DMS79 treated with DMSO at 0.1 percent for 48 hours (cell line): ENCODE measurements at places on chromosomes 7 and 10.

GRCh38 chr10:42959833-42960232 is 117.0 kb upstream of the RET start:
- no peak for DNase-seq

GRCh38 chr10:61834519-61834918 is 67.0 kb upstream of the ARID5B start:
- no peak for DNase-seq

DNA sequence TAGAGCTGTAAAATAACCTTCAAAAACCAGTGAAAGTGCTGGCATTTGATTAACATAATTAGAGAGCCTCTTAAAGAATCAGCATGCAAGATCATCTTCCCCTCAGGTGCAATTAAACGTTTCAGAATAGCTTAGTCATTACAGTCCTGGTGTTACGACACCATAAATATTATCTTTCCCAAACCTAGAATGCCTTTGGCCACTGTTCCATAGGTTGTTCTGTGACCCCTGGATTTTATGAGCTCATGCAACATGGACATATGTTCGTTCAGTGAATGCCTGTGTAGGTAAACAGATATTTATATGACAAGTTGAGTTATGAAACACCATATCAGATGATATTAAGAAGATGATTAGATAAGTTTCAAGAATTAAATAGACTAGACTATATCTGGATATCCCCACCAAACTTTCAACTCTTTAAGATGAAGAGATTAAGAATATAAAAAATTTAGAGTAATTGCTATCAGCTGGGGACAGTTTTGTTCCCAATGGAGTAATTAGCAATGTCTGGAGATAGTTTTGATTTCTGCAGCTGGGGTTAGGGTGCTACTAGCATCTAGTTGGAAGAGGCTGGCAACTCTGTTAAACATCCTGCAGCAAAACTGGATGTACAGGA is 263.5 kb upstream of the DKK1 start:
- DNase-seq: no peak

- no peak for DNase-seq
Observed at GRCh38 chr7:80440883-80441282, 71.0 kb downstream of the GNAT3 start.

DNA sequence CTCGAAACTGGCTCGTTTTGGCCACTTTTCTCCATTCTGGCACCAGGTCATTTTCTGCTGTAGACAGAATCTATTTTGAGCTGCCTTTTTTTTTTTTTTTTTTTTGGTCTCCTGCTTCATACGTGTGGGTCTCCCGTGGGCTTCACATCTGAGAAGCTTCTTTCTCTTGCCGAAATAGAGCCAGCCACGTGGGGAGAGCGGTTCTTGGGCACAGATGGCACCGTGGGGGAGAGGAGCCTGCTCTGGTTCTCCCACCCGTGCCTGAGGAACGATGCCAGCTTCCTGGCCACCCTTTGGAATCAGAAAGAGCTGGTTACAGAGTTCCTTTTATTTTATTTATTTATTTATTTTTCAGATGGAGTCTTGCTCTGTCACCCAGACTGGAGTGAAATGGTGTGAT is 48.7 kb upstream of the OCM2 start:
- DNase-seq: no peak

DNA sequence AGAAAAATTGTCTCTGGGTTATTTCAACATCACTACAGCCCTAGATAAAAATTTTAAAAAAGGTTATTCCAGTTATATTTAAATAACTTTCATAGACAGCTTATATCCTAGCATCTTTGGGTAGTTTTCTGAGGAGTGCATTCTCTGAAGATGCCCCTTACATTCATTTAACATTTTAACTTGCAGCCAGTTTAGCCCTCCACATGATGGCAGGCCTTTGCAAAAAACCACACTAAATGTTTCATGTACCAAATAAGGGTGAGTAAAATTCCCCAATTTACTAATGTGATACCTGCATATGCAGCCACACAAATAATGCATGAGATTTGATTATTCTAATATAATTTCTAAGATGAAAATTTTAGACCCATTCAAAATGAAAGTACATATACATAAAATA is 108.4 kb upstream of the ZWINT start:
- DNase-seq: no peak

DNA sequence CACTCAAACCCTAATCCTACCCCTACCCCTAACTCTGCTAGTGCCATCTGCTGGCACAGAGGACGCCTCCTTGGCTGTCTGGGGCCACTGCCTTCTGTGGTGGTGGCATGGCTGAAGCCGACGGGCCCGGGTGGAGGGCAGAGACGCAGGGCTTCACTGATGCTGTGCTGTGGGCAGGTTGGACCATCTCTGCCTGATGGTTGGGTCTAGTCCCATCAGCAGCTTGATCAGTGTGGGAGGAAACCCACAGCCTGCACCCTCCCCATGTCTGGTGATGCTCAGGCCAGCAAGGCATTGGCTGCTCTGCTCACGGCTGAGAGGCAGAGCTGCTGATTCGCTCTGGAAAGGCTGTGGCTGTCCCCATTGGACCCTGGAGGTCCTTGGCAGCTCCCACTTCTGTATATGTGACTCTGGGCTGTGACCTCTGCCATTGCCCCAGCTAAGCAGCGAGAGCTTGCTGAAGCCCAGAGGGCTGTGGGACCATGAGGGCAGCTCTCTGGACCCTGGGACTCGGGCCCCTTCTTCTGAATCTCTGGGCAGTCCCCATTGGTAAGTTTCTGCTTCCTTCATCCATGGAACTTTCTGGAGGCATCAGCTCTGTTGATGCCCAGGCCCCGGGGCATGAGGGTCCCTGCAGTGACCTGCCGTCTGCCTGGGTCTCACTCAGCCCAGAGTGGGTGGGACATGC is at the start of gene SCART1:
Gene SCART1, plus strand, starts transcription at position 430 of the 688 bp plus-strand sequence. Its CDS starts 53 bp downstream, at position 483.
- DNase-seq: no peak

- no peak for DNase-seq
Observed at GRCh38 chr7:37310327-37311080, 138.2 kb downstream of the ELMO1 start.

DNA sequence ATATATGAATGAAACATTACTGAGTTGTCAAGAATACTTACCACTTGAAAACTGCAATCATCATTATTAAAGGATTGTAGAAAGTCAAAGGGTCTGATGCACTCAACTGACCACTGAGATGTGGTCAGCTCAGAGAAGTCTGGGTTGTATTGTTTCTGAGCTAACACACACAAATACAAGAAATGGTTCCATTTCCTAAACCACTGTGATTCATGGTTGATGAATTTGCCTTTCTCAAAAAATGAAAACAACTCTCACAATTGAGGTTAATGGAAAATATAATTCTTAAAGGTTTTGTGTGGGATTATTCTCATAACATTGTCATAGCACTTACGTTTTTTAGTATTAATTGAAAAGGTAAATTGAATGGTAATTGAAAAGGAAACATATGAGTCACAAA is 45.6 kb upstream of the TAS2R16 start:
- no peak for DNase-seq

GRCh38 chr10:58318346-58318745 is 16.5 kb upstream of the UBE2D1 start:
- no peak for DNase-seq

DNA sequence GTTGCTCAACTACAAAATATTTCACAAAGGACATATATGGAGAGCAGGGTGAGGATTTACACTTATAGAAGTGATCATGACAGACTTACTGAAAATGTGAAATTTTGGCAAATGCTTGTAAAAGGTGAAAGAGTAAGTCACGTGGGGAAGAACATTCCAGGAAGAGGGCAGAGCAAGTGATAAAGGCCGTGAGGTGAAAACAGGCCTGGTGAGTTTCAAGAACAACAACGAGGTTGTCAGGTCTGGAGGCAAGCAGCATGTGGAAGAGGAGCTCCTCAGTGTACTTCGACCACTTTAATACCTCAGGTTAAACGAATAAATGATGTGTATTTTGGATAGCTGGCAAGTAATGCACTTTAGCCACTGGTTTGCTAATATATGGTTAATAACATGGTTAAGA is 706.7 kb downstream of the PCDH15 start:
- DNase-seq: no peak

DNA sequence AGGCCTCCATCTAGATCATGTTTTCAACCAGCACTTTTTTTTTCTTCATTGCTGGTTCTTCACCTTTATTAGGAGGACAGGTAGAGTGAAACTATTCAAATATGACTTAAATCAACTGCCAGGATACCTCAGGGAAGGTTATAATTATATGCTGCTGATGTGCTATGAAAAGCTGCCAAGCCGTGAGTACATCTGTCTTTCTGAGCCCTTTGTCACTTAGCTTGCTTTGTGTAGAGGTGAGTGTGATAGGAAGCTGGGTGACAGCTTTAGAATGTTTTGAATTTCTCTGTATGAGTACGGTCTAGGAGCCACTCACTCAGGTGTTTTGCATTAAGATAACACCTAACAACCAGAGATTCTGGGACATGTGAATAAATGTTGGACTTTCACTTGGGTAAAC is 365.2 kb downstream of the OTUD1 start:
- DNase-seq: no peak

- DNase-seq: no peak
Observed at GRCh38 chr10:117477211-117477947, 65.2 kb upstream of the EMX2 start.

DNA sequence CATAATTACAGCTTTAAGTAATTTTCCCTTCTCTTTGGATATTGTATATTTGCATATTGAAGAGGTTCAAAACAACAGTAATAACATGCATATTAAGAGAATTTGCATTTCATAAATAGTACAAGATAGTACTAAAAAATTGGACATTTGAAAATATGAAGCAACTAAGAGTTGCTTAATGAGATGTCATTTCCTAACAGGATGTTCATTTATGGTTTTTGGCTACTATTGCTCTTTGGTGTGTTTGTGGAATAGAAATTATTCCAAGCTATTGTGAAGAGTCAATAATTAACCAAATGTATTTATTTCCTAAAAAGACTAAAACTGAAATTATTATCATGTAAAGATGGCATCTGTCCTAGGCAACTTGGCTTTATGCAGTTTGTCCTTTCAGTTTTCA is 4.1 kb upstream of the SGCE start:
- no peak for DNase-seq

DNA sequence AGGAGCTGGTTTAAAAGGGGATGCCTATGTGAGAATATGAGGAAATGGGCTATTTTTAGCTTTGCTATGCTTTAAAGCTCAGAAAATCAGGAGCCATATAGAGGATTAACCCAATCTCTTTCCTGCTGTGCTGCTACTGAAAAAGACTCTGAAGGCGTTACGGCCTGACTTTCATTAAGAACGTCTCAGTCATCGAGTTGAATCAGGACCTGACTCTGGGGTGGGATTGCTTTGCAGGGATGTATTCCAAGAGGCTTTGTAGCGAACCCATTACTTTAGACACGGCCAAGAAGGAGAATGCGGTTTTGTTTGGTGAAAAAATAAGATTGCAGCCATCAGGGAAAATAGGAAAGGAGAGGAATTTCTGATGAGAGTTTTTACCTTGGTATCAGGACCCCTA is 426.9 kb downstream of the CCSER2 start:
- DNase-seq: no peak

DNA sequence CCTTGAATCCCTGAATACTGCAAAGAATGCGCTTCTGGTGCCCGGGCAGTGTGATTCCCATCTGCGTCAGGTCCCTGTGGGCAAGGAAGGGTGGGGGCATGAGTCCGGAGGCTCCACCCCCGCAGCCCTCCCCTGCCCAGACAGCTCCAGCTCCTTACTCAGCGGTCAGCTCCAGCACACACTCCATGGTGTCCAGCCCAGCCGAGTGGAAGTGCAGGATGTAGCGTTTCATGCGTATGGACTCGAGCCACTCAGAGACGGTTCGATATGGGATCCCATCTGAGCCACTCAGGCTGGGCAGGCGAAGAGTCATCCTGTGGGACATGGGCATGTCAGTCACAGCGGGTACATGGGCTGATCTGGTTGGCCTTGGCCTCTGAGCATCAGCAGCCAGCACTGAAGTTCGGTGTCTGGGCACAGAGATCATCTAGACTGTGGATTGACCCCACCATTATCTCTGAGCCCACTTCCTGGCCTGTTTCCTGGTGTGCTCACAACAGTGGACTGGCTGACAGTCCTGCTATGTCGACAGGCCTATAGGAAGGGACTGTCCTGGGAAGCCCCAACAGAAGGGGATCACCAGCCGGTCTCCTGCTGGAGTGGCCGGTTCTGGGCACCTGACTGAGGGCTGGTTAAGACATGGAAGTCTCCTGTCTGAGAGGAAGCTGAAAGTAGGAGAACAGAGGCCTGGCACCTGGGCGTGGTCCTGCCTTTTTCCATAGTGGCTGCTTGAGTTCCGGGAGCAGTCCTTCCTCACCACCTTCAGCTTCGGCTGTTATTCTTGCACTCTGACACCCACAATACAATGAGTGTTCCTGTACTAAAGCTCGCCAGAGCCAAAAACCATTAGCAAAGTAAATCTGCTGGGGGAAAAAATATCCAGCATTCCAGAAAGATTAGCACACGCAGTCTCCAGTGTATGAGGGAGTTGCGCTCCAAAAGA is 10.6 kb downstream of the ZYX start:
- DNase-seq: no peak

GRCh38 chr7:93307943-93308342 is 75.8 kb downstream of the VPS50 start:
- no peak for DNase-seq

- DNase-seq: no peak
Observed at GRCh38 chr7:5232874-5233273, 42.8 kb downstream of the WIPI2 start.

DNA sequence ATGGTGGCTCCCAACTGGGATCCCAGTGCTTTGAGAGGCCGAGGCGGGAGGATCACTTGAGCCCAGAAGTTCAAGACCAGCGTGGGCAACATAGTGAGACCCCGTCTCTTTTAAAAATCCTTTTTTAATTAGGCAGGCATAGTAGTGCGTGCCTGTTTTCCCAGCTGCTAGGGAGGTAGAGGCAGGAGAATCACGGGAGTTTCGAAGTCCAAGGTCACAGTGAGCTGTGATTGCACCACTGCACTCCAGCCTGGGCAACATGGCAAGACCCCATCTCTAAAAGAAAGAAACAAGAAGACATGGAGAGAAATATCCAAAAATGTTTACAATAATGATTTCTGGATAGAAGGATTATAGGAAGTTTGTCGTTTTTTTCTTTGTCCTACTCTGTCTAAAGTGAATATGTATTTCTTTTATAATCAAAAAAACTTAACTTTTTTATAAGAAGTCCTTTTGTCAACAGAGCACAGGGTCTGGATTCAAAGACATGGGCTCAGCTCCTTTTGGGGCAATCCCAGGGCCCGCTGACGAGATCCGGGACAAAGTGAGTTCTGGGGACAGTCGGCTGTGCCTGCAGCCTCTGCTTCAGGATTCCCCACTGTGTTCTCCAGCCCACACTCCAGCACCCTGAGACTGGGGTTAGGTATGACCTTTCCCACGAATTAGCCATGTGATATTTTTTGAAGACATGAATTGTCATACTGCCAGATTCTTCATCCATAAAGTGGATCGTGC is 45.6 kb downstream of the PDGFA start:
- DNase-seq: no peak
